ENCODE measurements at places on chromosomes 5 and 9. TPM values are rescaled to one million over a fixed set of nuclear protein-coding genes. Genes with fewer than 3 reads are reported as not detected.

Gene UHRF2
- 31.1 TPM for polyA plus RNA-seq

Gene SPAAR
- 0.23 TPM for polyA plus RNA-seq

Gene OMD
- polyA plus RNA-seq = 0.21 TPM

Gene P4HA2
- 435 TPM for polyA plus RNA-seq

Gene CTSV
- polyA plus RNA-seq = 0.32 TPM

Gene TMEM171
- 5.3 TPM for polyA plus RNA-seq

Gene PCDHB3
- polyA plus RNA-seq = 0.31 TPM

Gene PAEP
- polyA plus RNA-seq = not detected

Gene UGCG
- 34.3 TPM for polyA plus RNA-seq

GRCh38 chr9:105116052-105116868, 128.2 kb upstream of the SLC44A1 start:
- DNase-seq = no peak

GRCh38 chr9:27427272-27427643, 96.8 kb upstream of the IFNK start:
- DNase-seq = no peak

GRCh38 chr5:171808951-171809350, 23.3 kb downstream of the SMIM23 start:
- DNase-seq = no peak

GRCh38 chr9:15329539-15330109, 22.6 kb upstream of the TTC39B start:
- no peak for DNase-seq

DNA sequence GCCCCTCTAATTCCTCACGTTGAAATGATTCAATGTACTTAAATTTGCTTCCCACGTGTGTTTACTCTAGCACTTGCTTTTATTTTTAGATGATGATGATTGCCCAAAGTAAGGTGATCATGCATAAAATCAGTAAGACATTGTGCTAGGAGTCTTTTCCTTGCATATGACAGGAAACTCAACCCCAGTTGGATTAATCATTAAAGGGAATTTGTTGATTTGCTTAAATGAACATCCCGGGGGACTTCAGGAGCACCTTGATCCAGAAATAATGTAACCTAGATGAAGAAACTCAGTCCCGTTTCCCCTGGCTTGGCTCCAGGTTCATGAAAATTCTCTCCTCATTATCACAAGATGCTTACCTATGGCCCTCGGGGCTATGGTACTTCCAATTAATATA, 106.1 kb upstream of the STC2 start:
- no peak for DNase-seq

- DNase-seq = no peak
Measured at GRCh38 chr5:61461926-61462325, 129.9 kb downstream of the ZSWIM6 start.

DNA sequence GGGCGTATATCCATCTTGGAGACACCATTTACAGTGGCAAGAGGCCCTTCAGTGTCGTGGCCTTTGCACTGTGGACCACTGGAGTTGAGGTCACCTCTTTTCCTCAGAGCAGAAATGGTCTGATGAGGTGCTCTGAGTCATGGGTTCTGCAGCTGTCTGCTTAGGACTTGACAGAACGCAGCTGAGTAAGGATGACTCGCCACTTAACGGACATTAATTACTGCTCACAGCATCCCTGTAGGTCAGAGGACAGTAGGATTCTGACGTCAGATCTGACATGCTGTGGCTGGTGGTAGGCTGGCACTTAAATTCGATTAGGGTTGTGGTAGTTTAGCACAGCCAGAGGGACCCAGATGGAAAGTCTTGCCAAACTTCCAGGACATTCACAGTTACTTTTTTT, 479.4 kb downstream of the DMAC1 start:
- DNase-seq = peak; percentile 90

DNA sequence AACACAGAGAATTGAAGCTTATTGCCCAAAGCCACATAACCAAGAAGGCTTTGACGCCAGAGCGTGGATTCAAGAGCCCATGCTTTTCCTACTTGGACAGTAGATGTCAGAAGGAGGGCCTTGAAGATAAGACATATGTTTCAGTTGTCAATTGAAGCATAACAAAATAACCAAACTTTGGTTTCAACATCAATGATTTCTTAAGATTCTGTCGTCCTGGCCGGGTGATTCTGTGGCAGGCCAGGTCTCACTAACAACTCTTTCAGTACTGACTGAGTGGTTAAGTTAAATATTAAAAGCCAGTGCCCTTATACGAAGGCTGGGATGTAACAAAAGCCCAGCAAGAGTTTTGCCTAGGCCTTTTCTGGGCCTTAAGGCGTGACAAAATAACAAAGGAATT, 94.0 kb downstream of the RCL1 start:
- DNase-seq = no peak

- no peak for DNase-seq
Measured at GRCh38 chr5:171555160-171555559, 135.7 kb downstream of the FGF18 start.

GRCh38 chr5:3456121-3456681, 139.4 kb upstream of the IRX1 start:
- no peak for DNase-seq

DNA sequence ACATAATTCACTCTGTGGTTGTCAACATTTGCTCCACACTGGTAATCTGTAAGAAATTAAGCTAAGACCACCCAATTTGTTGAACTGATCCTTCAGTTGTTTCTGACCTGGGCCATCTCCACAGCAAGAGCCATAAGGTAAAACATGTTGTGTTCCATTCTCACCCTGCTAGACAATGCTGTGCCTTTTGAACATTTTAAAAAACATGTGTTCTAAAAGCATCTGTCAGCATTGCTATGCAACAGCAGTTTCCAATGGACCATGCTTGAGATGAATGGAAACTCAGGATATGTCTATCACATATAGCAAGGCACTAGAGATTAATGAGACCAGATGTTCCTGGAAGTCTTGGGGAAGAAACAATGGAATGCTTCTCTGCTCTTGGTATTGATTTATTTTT, 455.1 kb upstream of the RGMB start:
- DNase-seq = no peak

DNA sequence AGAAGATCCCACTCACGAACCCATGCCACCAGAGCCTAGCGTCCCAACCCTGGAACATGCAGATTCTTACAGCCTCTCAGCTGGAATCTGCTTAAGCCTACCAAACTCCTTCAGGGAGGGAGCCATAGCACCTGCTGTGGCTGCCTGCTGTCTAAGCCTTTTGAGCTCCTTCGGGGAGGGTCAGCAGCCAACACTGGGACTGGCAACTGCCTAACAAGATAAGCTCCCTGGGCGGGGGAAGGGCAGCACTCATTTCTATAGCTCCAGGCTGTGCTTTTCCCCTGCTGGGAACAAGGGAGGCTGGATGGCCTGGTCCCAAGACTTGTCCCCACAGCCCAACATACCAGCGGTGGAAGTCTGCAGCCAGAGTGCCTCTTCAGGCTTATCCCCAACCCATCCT, 199.1 kb upstream of the OR13F1 start:
- no peak for DNase-seq

DNA sequence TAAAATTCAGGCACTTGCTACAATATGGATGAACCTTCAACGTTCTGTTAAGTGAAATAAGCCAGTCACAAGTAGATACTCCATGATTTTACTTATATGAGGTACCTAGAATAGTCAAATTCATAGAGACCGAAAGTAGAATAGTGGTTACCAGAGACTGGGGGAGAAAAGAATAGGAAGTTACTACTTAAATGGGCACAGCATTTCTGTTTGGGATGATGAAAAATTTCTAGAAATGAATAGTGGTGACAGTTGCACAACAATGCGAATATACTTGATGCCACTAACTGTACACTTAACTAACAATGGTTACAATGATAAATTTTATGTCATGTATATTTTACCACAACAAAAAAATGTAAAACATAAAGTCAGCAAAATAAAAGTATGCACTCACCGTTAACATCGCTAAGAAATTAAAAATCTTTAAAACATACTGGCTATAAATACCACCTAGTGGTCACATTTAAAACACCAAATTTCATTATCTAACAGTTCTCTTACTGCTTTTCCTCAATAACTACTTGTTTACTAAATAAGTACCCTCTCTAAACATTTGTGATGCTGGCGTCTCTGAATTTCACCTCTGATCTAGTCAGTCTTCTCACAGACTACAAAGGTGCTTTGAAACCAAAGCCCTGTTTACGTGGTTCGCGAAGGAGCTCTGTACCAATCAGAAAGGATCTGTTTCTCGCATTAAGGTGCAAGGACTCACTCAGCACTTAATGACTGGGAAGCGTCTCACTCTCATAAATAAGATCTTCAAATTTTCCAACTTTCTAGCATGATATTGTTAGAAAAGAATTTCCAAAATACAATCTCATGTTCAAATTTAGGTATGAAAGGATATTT, 22.7 kb downstream of the KIF3A start:
- DNase-seq = no peak

DNA sequence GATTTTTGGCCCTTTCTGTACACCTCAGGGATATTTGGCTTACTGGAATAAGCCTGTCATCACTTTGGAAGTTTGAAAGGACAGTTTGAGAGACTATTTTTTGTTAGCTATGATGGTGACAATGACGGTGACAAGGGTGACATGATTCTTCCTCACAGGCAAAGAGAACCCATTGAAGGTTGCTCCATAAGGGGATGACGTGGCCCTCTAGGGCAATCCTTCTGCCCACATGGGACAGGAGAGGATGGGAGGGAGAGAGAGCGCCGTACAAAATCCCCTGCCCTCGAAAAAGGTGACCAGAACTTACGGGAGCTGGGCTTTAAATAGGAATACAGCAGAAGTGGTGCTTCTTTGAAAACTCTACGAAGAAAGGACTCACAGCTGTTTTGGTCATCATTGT, 22.6 kb downstream of the HRH2 start:
- no peak for DNase-seq

DNA sequence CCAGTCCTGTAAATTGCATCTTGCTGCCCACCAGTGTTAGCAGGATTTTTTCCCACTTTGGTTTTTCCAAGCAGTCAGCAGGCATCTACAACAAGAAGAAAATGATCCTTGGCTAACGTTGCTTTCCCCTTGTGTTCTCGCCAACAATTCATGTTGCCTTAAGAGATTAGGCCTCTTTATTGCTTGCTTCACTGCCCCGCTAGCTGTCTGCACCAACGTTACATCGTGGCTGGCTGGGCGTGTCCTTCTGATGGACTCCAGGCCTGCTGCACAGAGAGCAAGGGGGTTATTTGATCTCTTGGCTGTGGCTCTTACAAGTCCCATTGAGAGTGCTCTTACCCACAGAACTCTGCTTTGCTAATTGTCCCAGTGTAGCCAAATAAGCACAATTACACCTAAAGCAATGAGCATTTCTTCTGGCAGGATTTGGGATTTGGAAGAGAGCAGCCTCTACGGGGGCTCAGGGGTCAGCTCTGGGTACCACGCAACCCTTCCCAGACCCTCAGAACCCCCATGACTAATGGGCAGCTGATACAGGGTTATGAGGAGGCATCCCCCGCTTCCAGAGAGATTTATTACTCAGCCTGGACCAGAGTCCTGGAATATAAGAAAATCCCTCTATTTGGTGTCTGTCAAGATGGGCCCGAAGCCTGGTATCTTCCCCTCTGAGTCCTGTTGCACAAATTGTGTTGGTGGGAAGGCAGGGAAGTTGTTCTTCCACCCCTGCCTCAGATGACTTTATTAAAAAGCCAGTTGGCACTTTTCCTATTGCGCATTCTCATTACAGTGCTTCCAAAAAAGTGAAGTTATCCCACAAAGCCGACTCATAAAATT, 17.6 kb downstream of the DCANP1 start:
- DNase-seq = no peak

DNA sequence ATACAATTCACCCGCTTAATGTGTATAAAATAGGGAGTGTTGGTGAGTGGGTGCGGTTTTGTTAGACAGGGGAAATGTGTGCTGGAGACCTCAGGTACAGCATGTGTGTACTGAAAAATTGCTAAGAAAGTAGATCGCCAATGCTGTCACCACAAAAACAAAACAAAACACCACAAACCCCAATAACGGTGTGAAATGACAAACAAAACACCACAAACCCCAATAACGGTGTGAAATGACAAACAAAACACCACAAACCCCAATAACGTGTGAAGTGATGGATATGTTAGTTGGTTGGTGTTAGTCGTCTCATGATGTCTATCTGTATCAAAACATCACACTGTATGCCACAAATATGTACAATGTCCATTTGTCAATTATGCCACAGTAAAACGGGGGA, 14.2 kb upstream of the GFPT2 start:
- no peak for DNase-seq

DNA sequence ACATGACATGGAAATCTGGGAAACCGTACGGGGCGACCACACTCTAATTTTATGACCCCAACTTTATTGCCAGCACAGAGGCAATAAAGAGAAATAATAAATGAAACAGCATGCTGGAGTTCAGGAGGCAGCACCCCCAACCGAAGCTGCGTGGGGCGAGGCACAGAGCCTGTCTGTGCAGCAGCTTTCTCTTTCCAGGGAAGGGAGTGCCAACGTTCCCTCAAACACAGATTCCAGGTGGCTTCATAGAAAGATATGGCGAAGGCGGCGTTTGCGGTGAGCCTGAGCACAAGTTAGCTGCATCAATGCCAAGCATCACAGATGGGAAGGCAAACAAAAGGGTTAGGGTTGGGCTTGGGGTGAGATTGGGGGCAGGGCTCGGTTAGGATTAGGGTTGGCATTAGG, 114.8 kb downstream of the HSD17B3 start:
- DNase-seq = no peak

DNA sequence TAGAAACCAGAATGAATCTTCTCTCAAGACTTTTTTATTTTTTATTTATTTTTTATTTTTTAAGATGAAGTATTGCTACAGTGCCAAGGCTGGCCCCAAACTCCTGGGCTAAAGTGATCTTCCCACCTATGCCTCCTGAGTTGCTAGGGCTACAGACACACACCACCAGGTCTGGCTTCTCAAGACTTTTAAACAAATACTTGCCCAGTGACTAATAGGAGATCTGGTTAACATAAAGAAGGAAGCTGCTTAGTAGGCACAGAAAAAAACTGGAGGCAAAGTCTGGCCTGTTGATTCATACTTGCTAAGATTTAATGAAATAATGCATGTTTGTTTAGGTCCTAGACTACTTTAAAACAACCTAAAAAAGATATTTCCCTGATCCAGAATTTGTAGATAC, 43.8 kb downstream of the SLC38A9 start:
- DNase-seq = peak; percentile 34

DNA sequence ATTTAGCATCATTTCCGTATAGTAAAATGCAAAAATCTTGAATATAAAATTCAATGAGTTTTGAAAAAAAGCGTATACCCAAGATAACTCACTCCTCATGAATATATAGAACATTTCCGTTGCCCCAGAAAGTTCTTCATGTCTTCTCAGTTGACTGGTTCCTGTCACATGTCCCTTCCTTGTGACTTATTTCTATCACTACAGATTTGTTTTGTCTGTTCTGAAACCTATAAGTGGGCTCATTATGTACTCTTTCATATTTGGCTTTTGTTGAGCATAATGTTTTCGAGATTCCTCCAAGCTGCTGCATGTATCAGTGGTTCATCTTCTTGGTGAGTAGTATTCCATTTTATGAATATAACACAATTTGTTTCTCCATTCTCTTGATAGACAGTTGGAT, 11.0 kb upstream of the HACD4 start:
- no peak for DNase-seq

Measured in BJ (cell line).